GM04504 (cell line): ENCODE measurements at places on chromosomes 2 and 18.
A peak's percentile ranks its signal among the peaks of the same experiment; 100 is the strongest.

GRCh38 chr18:5490753-5491480 lies 52.9 kb downstream of the EPB41L3 start:
- no peak for DNase-seq

DNA sequence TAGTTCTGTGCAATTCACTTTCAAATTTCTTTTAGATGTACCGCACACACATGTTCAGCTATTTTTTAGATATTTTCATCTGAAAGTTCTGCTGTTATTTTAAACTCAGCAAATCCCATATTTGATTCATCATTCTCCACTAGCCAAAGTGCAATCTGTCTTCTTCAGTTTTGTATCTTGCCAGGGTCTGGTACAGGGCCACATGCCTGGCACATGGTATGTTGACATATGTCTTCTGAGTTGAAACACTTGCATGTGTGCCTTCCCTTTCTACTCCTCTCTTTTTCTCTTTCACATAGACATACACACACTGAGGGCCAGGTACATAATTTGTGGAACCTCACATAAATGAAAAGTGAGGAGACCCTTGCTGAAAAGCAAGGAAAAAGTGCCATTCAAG lies 25.7 kb upstream of the SESTD1 start:
- DNase-seq: no peak

GRCh38 chr18:66754335-66754734 lies 150.4 kb upstream of the CDH19 start:
- no peak for DNase-seq

GRCh38 chr2:8095978-8096377 lies 585.9 kb upstream of the ID2 start:
- no peak for DNase-seq

DNA sequence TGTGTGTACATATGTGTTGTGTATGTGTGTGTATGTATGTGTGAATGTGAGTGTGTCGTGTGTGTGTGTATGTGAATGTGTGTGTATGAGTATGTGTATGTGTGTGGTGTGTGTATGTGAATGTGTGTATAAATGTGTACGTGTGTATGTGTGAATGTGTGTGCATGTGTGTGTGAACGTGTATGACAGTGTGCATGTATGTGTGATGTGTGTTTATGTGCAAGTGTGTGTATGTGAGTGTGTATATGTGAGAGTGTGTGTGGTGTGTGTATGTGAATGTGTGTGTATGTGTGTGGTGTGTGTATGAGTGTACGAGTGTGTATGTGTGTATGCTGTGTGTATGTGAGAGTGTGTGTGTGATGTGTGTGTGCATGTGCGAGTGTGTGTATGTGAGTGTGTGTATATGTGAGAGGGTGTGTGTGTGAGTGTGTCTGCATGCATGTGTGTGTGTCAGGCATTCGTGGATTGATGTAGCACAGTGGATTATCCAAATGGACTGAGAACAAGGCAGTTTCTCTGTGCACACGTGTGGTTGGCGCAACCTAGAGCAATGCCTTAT lies 127.2 kb downstream of the SH3BP4 start:
- no peak for DNase-seq

DNA sequence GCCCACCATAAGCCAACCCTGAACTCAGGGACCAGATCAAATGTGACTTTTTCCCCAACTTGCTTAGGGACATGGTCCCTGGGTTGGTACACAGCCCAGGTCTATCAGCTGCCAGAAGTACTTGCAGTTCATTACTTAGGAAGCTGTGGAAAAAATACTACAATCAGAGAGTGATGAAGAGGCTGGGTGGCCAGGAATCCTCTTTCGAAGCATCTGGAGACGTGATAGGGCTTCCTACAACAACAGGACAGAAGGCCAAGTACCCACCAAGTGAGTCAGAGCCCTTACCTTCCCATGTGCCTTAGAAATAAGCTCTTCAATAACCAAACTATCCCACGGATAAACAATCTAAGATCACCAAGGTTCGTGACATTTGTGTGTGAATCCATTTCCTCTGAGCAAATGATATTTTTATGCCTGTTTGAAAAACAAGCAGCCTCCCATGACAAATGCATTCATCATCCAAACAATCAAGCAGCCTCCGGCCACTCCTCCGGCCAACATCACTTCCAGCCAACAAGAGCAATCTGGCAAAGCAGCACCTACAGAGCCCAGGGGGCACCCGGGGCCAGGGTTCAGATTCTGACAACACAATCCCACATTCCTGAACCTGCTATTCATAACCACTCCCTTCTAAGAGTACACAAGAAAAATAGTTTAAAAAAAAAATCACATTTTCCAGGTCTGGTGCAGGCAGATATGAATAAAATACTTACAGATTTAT lies 26.4 kb downstream of the TBC1D8 start:
- peak; percentile 89 for DNase-seq
